Smooth muscle cell of the umbilical artery (primary cell): ENCODE measurements at places on chromosomes 16 and 17. TPM values are rescaled to one million over a fixed set of nuclear protein-coding genes. Genes with fewer than 3 reads are reported as not detected.

The DPEP2 gene
- total RNA-seq = not detected in 2 replicates

The RRAD gene
- total RNA-seq = 21.1 and 37.4 TPM in 2 replicates

The CCL17 gene
- not detected in 2 replicates for total RNA-seq

The G6PC1 gene
- not detected in 2 replicates for total RNA-seq

The KRTAP1-1 gene
- total RNA-seq = not detected in 2 replicates

The CLDN7 gene
- 0.60 TPM in 1 of 2 replicates, not detected in the other for total RNA-seq

The SHCBP1 gene
- 1.8 and 19.7 TPM in 2 replicates for total RNA-seq

The TSPAN10 gene
- total RNA-seq = 2.1 and 3.6 TPM in 2 replicates

The ABCC11 gene
- total RNA-seq = 0.05 TPM in 1 of 2 replicates, not detected in the other

The ROGDI gene
- 28.5 and 33.3 TPM in 2 replicates for total RNA-seq

The ZDHHC7 gene
- total RNA-seq = 77.2 and 103 TPM in 2 replicates

The FBXL20 gene
- total RNA-seq = 14.2 and 15.4 TPM in 2 replicates

The NGFR gene
- total RNA-seq = under 0.01 and 0.28 TPM in 2 replicates

The HOXB2 gene
- 4.5 and 7.0 TPM in 2 replicates for total RNA-seq

The SLC2A4 gene
- not detected in 2 replicates for total RNA-seq

The TBC1D28 gene
- total RNA-seq = not detected in 2 replicates

The WNT3 gene
- total RNA-seq = 0.65 and 0.89 TPM in 2 replicates

The TEX14 gene
- under 0.01 and 0.05 TPM in 2 replicates for total RNA-seq

The C16orf92 gene
- total RNA-seq = not detected in 2 replicates

The MFAP4 gene
- 4.6 and 41.3 TPM in 2 replicates for total RNA-seq

The SKAP1 gene
- 0.28 TPM in 1 of 2 replicates, not detected in the other for total RNA-seq

The ZG16 gene
- total RNA-seq = not detected in 2 replicates

The LRRC36 gene
- not detected in 2 replicates for total RNA-seq

The TAC4 gene
- total RNA-seq = not detected in 2 replicates

The PRM2 gene
- total RNA-seq = not detected in 2 replicates

The IRX3 gene
- 0.32 and 1.8 TPM in 2 replicates for total RNA-seq

The RECQL5 gene
- 16.0 and 19.9 TPM in 2 replicates for total RNA-seq

The ABCC12 gene
- total RNA-seq = not detected in 2 replicates

The ASPA gene
- total RNA-seq = 0.05 and 0.30 TPM in 2 replicates

The C17orf50 gene
- not detected in 2 replicates for total RNA-seq

The TERB1 gene
- total RNA-seq = under 0.01 TPM in 1 of 2 replicates, not detected in the other

The ST6GALNAC2 gene
- total RNA-seq = 0.55 TPM in 1 of 2 replicates, not detected in the other

The MPHOSPH6 gene
- 42.5 and 53.8 TPM in 2 replicates for total RNA-seq

The KIF2B gene
- not detected in 2 replicates for total RNA-seq

The GRIN2A gene
- total RNA-seq = not detected in 2 replicates
